ENCODE measurements at places on chromosomes 13 and 19.

GRCh38 chr13:63190742-63191141 lies 1775.1 kb upstream of the PCDH20 start:
- no peak for DNase-seq

- no peak for DNase-seq
Measured at GRCh38 chr13:97600458-97601075, 166.6 kb downstream of the RAP2A start.

GRCh38 chr13:49922301-49922700 lies 13.8 kb downstream of the SPRYD7 start:
- DNase-seq: no peak

GRCh38 chr13:98838776-98839175 lies 86.3 kb upstream of the SLC15A1 start:
- DNase-seq: no peak

GRCh38 chr13:42722883-42723539 lies 58.4 kb upstream of the FAM216B start:
- DNase-seq: no peak

DNA sequence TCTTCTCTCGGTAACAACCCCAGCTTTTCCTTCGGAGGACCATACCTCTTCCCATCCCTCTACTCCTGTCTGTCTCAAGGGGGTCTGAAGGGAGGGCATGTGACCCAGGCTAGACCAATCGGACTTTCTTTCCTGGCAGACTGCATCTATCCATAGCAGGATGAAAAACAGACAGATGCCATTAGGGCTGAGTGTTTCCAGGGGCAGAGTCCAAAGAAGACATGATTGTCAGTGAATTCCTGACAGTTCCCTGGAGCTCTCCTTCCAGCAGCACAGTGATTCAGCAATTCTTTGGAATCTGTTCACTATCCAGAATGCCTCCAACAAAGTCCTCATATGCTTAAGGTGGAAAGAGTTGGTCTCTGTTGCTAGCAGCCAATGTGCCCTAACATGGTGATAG lies 189.8 kb downstream of the KCTD12 start:
- DNase-seq: no peak

- DNase-seq: no peak
Measured at GRCh38 chr13:51501096-51501495, 48.3 kb upstream of the INTS6 start.

DNA sequence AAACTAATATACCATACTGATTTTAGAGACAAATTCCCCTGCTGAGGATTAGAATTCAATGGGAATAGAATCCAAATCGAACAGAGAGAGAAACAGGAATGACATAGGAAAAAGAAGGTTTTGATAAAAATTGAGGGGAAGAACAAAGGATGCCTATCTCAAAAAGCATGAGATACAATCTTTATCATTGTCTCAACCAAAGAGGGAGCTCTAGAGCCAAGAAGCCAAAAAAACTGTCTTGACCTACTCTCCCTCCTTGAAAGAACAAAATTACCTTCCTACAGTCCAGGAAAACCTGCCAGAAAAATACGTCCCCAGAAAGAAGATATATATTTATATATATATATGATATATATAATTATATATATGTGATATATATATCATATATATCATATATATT lies 39.2 kb upstream of the MIR17HG start:
- no peak for DNase-seq

GRCh38 chr19:27762933-27763332 lies 1450.0 kb downstream of the UQCRFS1 start:
- no peak for DNase-seq

GRCh38 chr19:17861542-17862402 lies 2.1 kb downstream of the RPL18A start:
- DNase-seq: no peak

DNA sequence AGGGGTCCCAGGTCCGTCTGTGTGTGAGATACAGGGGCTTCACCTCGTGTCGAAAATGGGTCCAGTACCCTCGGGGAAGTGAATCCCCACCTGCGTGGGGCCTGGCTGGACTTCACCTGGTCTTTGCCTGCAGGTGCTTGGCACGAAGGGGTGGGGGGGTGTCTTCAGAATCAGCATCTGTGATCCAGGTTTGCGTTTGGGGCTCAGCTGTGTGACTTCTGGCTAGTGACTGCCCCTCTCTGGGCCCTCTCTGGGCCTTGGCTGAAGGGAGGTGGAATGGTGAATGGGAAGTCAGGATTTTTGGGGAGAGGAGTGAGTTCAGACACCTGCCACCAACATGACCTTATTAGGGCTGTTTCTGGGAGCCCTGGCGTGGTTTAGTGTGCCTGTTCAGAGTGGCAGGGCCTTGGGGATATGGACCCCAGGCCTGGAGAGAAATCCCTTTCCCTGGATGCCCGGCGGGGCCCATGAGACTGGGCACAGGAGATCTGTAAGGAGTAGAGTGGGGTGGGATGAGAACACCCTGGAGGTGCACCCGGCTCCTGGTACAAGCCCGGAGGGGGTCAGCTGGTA lies 2.7 kb downstream of the CELF5 start:
- DNase-seq: no peak

GRCh38 chr13:44790289-44790688 lies 199.0 kb downstream of the NUFIP1 start:
- no peak for DNase-seq

- DNase-seq: no peak
Measured at GRCh38 chr19:1105008-1105872, 1.4 kb downstream of the GPX4 start.

- no peak for DNase-seq
Measured at GRCh38 chr13:43008596-43008995, 14.8 kb upstream of the DNAJC15 start.

- peak; percentile 64 for DNase-seq
Measured at GRCh38 chr19:2775556-2776430, 7.3 kb downstream of the SGTA start.

- no peak for DNase-seq
Measured at GRCh38 chr13:32016631-32017030, 14.9 kb upstream of the FRY start.

DNA sequence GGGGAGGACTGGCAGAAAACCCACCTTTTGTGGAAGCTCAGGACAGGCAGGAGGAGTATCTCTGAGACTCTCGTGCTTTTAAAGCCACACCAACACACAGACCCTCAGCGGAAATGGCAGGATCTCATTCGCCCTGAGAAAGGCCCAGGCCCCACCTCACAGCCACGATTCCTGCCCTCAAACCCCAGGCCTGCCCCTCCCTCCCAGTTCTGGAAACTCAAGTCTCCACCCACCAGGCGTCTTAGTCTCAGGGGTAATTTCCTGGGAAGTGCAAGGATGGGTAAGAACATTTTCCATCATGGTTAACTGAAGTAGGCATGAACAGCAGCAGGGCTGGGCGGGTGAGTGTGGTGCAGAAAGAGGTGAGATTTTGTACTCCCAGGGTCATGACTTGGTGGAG lies 8.0 kb upstream of the PDE4C start:
- no peak for DNase-seq

DNA sequence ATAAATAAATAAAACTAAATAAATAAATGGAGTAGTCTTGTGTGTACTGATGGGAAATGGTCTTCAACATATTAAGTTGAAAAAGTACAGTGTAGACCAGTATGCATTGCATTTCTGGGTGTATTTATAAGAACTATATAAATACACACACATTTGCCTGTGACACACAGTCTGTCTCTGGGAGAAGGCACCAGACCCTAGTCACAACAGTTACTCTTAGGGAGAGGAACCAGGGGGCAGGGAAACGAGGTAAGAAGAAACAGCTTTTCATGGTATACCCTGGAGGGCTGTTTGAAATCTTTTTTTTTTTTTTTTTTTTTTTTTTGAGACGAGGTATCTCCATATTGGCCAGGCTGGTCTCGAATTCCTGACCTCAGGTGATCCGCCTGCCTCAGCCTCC lies 2.8 kb upstream of the S1PR2 start:
- DNase-seq: no peak

GRCh38 chr19:51398096-51398704 lies 7.8 kb upstream of the C19orf84 start:
- peak; percentile 41 for DNase-seq

DNA sequence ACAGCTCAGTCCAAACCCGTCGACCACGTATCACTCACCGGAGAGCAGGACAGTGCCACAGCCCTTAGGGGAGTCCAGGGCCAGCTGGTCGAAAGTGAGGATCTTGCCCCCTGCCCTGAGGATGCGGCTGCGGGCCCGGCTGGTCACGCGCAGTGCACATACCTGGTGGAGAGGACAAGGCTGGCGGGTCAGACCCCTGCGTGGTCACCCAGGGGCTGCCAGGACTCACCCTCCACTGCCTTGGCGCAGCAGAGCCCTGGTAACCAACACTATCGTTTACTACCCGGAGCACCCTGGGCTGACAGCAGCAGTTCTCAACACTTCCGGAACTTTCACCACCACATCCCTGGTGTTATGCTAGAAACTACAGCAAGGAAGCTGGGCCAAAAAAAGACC lies 1.2 kb upstream of the FAM83E start:
- no peak for DNase-seq

GRCh38 chr13:74230984-74231501 lies 96.8 kb upstream of the KLF12 start:
- peak; percentile 50 for DNase-seq

- DNase-seq: no peak
Measured at GRCh38 chr19:10238172-10238783, 7.1 kb upstream of the S1PR2 start.

DNA sequence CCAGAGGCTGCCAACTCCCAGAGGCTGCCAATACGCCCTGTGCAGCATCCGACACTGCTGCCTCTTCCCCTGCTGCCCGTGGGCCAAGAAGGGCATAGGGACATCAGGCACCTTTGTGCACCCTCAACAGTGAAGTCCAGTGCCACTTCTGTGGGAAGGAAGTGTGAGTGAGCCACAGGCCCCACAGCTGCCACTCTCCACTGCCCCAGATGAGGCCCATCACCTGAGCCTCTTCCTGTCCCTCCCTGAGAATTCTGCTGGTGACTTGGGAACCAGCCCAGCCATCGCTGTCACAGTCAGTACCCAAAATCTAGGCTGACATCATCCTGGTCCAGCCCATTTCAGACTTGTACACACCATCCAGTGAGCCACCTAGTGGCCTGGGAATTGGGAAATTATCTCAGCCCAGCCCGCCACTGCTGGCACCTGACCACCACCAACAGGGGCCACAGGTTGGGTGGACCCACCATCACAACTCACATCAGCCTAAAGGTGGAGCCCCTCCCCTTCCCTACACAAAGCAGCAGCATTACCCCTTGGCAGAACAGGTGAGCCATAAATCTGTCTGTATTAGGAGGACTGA lies 733.9 kb upstream of the KLHL1 start:
- DNase-seq: no peak

DNA sequence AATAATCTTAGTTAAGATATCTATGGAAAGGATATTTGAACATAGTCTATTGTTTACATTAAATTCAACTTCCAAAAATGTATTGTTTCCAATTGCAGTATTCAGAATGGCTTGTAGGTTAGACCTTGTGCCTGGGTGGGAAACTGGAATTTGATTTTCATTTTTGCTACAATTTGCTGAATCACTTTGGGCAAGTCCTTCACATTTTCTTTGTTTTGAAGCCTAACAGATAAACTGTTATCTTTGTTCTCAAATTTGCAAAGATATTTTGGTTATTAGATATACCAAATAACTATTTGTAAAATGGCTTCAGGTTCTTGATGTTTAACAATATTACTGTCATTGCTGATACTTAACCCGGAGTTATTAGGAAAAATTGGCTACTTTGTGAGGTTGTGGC lies 82.6 kb downstream of the WDFY2 start:
- DNase-seq: no peak

DNA sequence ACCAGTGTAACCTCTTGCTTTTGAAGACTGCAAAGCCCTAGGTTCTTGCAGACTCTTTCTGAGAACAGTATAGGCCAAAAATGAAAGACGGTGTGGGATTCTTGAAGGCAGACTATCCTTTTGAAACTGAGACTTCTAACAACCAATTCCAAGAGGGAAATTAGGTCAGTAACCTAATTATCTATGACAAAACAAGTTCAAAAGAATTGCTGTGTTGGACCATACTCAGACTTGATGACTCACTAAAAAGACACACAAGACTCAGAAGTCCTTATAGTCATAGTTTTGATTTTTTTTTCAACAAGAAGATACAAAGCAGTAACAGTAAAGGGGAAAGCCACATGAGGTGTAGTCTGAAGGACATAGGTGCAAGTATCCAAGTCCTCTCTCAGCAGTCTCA lies 624.0 kb upstream of the GPC6 start:
- DNase-seq: no peak

- DNase-seq: no peak
Measured at GRCh38 chr13:107190065-107190464, 622.1 kb upstream of the ARGLU1 start.

DNA sequence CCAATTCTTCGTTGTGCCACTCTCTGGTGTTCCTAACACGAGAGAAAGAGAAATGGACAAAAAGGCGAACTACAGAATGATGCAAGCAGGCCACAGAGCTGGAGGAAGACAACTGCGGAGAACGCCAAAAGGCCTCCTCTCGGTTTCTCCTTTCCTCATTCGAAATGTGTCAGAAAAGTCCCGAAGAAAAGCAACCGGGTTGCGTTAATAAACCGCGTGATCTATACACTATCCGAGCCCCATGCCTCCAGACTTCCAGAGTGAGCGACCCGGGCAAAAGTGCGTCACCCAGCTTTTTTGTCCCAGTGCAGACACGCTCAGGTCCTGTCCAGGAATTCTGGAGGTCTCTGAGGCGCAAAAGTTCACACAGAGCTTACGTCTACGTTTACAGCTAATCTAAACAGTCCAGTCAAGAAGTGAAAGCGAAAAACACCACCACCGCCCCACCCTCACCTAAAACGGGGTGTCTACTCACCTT lies 413 bp downstream of the N4BP2L2 start:
- no peak for DNase-seq

DNA sequence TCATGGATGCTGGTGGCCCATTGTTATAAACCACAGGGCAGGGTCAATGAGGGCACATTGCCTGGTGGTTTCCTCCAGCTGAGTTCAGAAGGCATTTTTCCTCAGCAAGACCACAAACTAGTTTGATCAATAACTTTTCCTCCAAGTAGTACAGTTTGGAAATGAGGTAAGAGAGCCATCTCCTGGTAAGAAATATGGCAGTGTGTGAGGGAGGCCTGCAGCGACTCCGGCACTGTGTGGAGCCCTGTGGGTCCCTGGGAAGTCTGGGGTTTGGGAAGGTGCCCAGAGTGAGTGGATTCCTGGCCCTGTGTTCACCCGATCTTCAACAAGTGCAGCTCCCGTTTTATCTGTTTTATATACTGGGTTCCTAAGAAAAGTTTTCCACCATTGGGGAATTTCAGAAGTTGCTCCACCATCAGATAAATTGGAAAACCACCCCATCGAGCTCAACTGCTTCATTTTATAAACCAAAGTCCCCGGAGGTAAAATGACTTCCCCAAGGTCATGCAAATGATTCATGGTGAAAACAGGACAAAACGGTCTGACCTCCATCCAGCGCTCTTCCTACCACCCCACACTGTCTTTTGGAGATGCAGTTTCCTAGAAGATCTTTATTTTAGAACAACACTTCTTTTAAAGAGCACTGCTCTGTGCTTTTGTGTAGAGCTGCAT lies 148.4 kb downstream of the KATNAL1 start:
- DNase-seq: peak; percentile 58

Measured in CD4-positive, alpha-beta T cell treated with Interleukin-2 at 100 ng/mL for 4 hours (primary cell).